Umbilical cord (tissue), 2 donors: ENCODE measurements at places on chromosomes 4 and X. TPM values are rescaled to one million over a fixed set of nuclear protein-coding genes. Genes with fewer than 3 reads are reported as not detected.

DNA sequence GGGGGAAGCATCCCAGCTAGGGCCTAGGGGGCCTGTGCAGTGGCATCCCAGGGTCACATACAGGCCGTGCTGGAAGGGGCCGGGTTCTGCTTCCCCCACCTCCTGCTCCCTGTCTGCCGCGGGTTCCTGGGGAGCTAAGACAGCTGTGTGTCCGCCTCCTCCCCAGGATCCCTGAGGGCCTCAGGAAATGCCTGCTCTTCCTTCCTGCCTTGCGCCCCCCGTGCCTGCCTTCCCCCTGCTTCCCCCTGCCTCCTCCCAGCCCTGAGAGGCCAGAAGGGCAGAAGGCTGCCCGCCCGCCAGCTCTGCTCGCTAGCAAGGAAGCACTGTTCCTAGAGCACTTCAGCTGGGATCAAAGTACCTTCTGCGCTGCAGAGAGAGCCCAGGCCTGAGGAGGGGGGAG is 2.9 kb upstream of the BGN start:
- peak; percentile 57 for DNase-seq

DNA sequence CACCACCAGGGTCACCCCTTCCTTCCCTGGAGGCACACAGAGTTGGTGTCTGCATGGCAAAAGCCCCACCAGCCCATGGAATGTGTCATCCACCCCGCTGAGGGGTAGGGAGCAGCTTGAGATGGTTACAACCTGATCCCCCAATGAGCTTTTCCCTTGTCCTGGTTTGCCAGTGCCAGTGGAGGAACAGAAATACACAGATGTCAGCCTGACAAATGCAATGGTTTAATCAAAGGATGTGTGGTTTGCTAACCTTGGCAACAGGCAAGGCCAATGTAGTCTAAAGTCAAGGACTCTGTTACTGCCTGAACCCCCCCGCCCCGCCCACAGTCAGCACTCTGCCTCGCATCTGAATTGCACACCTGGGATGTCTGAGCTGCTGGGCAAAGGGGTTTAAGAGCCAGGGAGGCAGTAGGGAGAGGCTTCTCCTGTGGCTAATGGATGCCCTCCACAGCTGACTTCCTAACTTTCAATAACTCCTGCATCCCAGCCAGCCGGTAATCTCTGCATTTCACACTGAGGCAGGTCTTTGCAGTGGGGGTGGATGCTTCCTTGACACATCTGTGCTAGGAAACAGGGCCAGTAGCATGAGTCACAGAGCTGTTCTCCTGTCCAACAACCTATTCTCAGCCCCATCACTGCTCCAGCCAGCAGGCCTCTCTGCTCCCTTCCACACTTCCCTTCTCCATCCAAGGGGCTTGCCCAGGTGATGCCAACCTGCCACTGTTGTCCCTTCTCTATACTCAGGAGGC is 137.5 kb downstream of the AMMECR1 start:
- DNase-seq = peak; percentile 49

Gene MTMR8
- total RNA-seq = 2.6 TPM

GRCh38 chrX:105331244-105331643 is 110.8 kb upstream of the TEX13A start:
- no peak for DNase-seq

Gene SLC7A11
- 8.7 TPM for total RNA-seq

- no peak for DNase-seq
Observed at GRCh38 chrX:136170139-136170800, 22.9 kb downstream of the FHL1 start.

Gene FOXR2
- 0.48 TPM for total RNA-seq

Gene FANCB
- 18.8 TPM for total RNA-seq

Gene SHROOM4
- total RNA-seq = 7.0 TPM

- DNase-seq = no peak
Observed at GRCh38 chrX:110442635-110443034, 84.0 kb downstream of the RTL9 start.

DNA sequence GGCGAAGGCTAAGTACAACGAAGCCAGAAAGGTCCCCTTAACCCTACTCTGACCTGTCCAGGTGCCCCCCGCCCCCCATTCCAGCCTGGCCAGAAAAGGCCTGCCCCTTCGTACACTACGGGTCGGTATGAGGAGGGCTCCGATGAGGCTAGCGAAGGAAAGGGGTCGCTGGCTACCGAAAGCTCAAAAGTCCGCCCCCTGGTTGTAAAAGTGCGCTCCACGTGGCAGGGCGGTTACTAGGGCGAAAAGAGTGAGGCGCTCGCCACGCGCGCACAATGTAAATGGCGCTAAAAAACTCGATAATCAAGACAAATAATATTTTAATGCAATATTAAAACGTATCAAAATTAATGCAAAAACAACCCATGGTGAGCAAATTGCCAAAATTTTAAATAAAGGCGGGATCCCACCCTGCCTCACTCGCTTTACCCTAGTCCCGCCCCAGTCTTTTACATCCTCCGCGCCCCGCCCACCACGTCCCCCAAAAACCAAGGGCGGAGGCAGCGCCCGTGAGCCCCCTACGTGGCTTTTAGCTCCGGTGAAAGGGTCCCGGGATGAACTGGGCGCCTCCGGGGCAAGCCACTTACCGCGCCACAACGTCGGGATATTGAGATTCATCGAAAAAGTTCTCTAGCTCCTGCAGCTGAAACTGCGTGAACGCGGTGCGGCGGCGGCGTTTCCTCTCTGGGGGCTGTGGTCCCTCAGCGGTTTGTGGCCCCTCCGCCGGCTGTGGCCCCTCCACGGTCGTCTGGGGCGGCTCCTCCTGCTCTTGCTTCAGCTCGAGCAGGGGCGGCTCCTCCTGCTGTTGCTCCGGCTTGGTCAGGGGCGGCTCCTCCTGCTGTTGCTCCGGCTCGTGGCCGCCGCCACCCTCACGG is 929 bp downstream of the ESX1 start:
- no peak for DNase-seq

Gene BMP3
- total RNA-seq = 3.1 TPM

Gene RPA4
- total RNA-seq = 3.4 TPM

GRCh38 chrX:123854329-123854728 is 5.5 kb upstream of the XIAP start:
- no peak for DNase-seq

GRCh38 chr4:86014599-86014998 is 345.3 kb downstream of the MAPK10 start:
- DNase-seq = peak; percentile 50

Gene LRAT
- 8.2 TPM for total RNA-seq

GRCh38 chrX:54808109-54808604 is 612 bp downstream of the MAGED2 start:
- peak; percentile 84 for DNase-seq

DNA sequence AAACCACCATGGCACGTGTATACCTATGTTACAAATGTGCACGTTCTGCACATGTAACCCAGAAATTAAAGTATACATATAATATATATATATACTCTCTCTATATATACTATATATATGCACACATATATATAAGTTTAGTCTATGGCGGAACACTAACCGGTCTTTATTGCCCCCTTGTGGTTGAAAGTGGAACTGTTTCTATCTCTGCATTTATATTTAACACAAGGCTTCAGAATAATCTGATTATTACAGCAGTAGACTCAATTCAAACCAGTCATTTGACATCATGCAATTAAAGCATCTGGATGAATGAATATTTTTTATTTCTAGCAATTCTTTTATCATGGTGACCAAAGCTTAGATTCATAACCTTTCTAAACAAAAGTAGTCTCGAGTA is 14.6 kb downstream of the RAB9B start:
- DNase-seq = peak; percentile 56

Gene HMX1
- total RNA-seq = not detected

Gene TMEM128
- 19.0 TPM for total RNA-seq

DNA sequence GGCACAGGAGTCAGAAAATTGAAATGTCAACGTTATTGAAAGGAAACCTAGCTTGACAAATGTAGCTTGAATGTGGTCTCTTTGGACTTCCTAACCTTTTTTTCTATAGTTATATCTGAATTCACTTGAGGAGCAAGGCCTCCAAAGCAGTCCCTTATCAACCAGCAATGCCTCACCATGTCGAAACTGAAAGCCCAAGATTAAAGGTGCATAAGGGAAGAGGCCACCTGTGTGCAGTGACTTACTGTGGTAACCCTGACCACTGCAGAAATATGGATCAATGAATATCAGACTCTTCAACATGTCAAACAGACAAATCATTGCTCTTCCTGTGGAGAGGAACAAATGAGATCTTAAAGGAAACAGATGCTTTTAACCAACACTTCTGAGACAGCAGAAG is 95.0 kb upstream of the GIMD1 start:
- DNase-seq = no peak

DNA sequence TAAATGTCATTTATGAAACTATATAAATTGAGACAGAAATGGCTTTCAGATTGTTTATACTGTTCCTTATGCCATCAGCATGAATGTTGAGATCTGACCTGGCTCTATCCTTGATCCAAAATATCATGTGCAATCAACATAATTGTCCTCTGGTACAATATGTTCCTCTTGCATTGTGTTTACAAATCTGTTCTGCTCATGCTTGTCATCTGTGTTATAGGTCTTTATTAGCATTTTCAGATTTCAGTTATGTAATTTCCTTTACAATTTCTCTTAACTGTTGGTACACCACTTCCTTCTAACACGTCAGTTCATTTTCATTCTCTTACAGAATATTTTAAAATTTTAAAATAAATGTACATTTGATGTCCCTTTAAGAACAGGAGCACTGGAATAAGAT is 1.6 kb downstream of the HPGD start:
- no peak for DNase-seq

DNA sequence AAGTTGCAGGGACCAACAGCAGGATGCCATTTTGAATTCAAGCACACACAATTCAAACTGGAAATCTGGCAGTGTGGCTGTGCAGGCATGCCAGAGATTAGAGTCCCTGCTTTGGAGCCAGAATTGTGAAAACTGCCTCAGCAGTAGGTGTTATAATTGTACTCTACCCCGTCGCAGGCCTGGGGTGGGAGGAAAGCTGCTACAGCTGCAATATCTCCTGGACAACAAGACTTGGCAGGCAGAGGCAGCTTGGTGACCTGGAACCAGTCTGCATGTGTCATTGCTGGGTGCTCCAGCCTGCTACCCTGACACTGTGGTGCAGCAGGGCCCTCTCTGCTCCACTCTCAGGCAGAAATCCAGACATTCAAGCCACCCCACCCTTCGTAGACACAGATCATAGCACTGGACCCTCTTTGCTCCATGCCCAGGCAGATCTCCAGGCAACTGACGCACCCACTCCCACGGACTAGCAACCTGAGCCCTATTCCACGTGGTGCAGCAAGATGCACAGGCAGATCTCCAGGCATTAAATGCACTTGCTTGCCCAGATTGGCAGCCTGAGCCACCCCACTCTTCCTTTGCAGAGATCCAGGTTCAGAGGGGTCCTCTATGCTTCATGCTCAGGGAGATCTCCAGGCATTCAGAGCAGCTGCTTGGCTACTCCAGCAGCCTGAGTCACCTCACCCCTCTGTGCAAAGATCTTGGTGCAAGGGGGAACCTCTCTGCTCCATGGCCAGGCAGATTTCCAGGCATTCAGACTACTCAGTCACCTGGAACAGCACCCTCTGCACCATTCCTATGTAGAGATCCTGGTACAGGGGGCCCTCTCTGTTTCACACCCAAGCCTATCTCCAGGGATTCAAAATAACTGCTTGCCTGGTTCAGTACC is 140.5 kb downstream of the LRBA start:
- no peak for DNase-seq

GRCh38 chrX:11244636-11245035 is 48.6 kb upstream of the AMELX start:
- peak; percentile 55 for DNase-seq

Gene SSX3
- not detected for total RNA-seq

Gene TMPRSS11F
- total RNA-seq = 1.9 TPM

Gene IL3RA
- total RNA-seq = 4.1 TPM

Gene STAP1
- 5.5 TPM for total RNA-seq

GRCh38 chrX:74781507-74782034 is 143.7 kb downstream of the NEXMIF start:
- no peak for DNase-seq

Gene MAGEA1
- not detected for total RNA-seq

Gene TEX13B
- 1.2 TPM for total RNA-seq

DNA sequence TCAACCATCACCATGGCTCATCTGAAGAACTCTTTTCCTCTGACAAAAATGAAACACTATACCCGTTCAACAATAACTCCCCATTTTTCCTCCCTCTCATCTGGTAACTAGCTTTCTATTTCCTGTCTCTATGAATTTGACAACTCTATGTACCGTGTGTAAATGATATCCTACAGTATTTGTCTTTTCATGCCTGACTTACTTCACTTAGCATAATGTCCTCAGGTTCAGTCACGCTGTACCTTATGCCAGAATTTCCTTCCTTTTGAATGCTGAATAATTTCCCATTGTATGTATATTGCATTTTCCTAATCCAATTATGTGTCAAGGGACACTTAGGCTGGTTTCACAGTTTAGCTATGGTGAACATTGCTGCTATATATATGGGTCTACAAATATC is 18.2 kb downstream of the MAGEA9 start:
- no peak for DNase-seq

Gene CSN3
- not detected for total RNA-seq

Gene AGTR2
- total RNA-seq = not detected

GRCh38 chr4:173934933-173935620 is 348.4 kb downstream of the FBXO8 start:
- DNase-seq = peak; percentile 69

- DNase-seq = no peak
Observed at GRCh38 chr4:16123356-16124084, 39.7 kb upstream of the PROM1 start.

DNA sequence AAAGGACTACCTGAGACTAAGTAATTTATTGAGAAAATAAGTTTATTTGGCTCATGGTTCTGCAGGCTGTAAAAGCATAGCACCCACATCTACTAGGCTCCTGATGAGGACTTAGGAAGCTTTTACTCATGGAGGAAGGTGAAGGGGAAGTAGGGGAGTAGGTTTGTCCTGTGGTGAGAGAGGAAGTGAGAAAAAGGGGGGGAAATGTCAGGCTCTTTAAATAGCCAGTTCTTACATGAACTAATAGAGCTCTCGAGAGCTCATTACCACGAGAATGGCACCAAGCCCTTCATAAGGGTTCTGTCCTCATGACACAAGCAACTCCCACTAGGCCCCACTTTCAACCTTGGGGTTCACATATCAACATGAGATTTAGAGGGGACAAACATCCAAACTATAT is 125.5 kb upstream of the NRK start:
- DNase-seq = no peak

DNA sequence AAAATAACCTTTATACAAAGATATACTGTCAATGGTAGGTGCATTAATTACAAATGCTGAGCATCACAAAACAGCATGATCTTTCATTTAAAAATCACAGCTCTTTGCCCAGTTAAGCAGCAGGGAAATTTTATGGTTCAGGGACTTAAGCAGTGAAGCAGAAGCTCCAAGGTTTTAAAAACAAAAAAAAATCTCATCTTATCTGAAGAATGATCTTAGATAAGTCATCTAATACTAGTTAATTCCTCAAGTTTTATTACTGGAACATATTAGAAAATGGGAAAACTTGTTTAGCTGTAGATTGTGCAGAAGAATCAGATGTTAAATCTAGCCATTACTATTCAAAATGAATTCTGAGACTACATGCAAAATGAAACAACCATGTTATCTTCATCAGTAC is 289.9 kb downstream of the GASK1B start:
- peak; percentile 35 for DNase-seq
